ENCODE measurements at places on chromosomes 7 and 10.

- no peak for DNase-seq
Observed at GRCh38 chr7:89549768-89550167, 604.5 kb upstream of the STEAP1 start.

- no peak for DNase-seq
Observed at GRCh38 chr7:53466371-53466770, 430.9 kb downstream of the POM121L12 start.

- no peak for DNase-seq
Observed at GRCh38 chr10:107687701-107688100, 523.2 kb upstream of the SORCS1 start.

DNA sequence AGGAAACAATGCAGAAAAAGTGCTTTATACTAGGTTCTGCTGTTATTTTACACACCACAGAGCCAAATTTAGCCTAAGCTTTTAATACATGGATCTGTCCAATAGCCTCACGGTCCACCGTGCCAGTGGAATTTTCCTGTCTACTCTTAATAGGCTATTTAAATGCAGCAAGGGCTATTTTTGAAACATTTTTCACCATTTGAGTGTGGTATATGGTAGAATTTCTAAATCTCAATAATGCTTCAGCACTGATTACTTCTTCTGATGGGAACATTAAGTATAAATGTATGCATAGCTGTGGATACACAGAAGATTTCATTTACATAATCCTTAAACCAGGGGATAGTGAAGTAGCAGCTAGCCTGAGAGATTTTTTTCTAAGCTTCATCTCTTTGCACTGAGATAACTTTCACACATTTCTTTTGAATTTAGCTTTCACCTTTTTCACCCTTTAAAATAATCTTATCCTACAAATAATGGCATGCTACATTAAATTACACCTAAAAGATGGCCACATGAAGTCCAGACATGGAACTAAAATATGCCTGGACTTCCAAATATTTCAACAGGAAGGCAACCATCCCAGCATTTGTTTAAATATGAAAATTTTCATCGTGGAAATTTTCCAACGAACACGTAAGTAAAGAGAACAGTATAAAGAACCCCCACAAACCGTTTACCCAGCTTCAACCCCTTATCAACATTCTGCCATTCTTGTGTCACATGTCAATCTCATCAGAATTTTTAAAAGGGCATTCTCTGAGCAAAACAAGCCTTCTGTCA is 45.4 kb downstream of the AMPH start:
- no peak for DNase-seq

DNA sequence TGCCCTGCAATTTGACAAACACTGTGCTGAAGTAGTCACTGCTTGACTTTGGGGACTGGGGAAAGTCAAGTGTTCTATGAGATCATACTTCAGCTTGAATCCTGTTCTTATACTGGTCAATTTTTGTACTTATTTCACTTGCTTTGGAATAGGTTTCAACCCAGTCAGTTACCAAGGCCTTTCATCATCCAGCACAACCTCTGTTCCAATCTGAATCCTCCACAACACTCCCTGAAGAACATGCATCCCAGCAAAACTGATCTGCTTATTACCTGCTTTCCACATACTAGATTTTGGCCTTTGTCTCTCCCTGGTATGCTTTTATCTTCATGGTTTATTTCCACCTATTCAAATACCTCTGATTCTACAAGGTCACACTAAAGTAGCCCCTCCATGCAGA is 29.5 kb downstream of the DPY19L1 start:
- no peak for DNase-seq

GRCh38 chr7:138505361-138505873 is 45.4 kb downstream of the TRIM24 start:
- no peak for DNase-seq

DNA sequence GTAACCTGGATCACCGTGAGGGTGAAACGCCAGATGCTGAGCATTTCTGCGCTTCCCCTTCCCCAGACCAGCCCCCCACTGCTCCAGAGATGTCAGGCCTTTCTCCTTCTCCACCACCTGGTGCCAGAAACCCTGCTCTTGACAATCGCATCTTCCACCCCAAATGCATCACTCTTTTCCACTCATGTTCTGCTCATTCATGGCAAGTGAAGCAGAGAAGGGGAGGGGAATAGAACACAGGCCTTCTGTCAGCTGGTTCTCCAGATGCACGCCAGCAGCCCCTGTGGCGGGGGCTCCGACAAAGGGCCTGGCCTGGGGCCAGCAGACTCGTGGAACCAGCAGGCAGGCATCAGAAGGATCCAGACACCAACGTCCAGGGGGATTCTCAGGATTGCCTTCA is 68.5 kb upstream of the SVIL start:
- DNase-seq, result no peak

DNA sequence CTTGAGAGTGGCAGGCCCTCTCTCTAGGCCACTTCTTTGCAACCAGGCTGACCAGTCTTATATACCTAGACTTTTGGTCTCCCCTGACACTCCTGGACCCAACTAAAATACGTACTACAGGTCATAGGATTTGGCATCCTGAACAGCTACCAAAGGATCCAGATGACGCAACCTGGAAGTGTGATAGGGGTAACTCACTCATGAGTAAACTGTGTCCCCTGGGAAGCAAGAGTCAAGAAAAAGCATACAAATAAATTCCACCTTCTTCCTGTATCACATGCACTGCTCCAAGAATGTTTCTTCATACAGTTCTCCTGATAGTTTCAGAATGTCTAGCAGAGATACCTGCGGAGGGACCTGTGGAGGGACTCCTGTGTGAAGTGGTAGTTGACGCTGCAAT is 172.3 kb downstream of the MDFIC start:
- no peak for DNase-seq

DNA sequence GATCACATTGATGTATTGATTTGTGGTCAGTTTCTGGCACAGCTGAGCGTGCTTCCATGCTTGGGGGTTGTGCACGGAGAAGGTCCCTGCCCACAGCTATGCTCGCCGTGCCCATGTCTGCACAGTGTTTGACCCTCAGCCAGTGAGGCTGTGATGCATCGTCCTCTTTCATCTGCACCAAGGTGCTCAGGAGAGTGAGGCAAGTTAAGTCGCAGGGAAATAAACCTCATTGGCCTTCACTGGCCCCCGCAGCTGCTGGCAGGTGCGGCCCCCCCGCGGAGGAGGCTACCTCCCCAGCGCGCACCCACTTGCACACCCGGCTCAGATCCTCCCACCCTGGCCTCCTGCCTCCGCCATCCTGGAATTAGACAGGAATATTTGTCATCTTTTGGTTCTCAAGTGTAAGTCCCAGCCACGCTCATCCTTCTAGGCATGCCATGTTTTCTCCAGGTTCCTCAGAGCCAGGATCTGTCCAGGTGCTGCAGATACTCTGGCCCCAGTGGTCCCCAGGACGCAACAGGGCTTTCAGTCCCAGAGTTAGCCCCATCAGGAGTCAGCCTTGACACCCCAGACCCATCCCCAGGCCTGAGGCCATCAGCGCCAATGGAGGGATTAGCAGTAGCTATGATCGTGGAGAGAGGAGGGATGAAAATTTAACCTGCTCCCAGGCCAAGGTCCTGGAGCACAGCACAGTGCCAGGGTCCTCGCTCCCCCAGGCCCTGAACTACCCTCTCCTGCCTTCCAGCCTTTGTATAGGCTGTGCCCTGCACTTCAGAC is 93.7 kb downstream of the OAT start:
- no peak for DNase-seq

DNA sequence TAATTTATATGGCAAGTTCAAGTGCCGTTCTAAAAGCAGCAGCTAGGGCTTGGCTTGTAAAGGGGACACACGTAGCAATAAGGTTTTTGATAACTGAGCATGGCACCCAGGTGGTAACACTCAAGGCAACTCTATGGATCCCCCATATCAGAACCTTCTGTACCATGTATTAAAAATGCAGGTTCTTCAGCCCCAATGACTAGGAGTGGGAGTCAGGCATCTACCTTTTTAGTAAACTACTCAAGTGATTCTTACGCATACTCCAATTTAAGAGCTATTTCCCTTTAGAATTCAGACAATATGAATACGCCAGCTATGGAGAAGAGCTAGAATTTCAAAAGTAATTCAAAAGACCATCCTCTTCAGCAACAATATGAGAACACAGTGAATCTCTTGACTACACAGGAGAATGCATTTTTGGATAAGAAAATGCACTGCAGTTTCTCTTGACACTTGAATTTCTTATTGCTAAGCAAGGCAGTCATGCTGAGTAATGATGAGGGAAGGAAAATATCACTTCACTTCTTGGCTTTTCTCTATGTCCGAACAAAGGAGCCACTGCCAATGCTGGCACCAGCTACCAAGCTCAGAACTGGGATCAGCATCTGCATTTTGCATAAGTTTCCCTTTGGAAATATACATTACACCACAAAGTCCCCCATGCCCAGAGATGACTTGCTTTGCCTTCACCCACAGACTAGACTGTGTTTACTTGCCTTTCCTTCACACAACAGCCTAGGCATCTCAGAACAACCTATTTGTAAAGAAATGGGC is 53.5 kb downstream of the ABLIM1 start:
- no peak for DNase-seq

DNA sequence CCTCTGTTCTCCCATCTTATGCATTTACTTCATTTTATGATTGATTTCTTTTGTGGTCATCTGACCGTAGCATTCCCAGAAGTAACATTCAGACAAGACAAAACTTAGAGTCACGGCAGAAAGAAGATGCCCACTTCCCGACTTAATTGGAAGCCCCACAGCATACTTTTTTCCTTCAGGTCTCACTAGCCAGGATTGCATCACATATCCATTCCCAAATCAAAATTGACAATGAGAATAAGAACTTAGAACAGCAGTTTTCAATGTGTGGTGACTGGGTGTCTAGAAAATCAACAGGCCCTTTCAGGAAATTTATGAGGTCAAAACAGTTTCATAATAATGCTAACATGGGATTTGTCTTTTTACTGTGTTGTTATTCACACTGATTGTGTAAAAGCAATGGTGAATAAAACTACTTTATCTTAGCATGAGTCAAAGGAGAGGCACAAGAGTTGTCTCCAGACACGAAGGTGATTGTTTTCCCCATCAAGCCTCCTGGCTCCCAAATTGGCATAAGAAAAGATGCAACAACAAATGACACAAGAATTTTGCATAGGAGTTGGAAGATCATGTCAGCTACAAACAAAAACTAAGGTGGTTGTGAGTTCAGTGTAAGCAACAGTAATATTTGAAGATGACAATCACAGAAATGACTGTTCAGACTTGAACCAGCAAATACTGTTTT is 493.9 kb downstream of the HTR7 start:
- no peak for DNase-seq

GRCh38 chr7:99551334-99551733 is 580 bp downstream of the FAM200A start:
- DNase-seq, result no peak

DNA sequence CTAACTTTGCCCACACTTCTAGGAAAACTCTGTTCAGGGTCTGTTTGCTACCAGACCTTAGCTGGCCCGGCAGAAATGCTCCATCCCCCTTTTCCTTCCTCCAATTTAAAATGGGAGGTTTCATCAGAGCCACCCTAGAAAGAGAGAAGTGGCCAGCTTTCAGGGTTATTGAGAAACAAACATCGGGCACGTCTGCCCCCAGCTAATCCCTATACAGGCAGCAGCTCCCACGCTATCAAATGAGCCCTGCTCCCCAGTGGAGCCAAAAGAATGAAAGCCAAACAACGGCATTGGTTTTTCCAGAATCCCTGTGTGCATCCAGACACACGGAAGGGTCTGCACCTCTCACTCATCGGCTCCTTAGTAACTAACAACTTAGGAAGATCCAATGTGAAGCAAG is 132.5 kb downstream of the GRID1 start:
- no peak for DNase-seq

- DNase-seq, result no peak
Observed at GRCh38 chr10:100654782-100655325, 90.5 kb upstream of the PAX2 start.

DNA sequence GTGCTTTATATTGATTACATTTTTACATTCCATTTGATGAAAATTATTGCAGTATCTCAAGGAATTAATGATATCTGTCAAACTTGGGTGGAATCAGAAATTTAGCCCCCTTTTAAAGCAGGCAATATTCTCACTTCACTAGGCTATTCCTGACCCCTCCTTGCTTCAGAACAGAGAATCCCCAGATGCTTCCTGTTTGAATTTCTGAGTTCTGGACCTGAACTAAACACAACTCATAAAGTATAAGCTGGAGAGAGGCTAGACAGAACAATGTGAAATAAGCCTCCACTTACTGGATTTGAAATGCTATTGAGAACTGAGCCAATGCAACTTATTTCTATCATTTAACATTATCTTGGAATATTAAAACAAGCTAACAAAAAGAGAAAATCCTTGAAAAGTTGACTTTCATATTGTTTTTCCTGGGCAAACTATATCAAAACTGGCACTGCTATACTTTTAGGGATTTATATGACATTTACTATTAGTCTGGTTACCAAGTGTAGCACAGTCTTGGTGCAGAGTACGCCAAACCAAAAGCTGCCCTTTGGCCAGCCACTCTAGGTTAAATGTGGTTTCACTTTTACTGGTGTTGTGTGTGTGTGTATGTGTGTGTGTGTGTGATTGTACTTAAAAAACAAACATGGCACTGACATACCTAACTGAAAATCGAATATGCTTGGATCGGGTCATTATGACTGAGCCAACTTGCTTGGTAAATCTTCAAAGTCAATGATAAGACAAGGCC is 19.0 kb upstream of the AGMO start:
- no peak for DNase-seq

- DNase-seq, result no peak
Observed at GRCh38 chr7:95963446-95963990, 191.2 kb downstream of the DYNC1I1 start.

- DNase-seq, result no peak
Observed at GRCh38 chr10:111836064-111836463, 347.5 kb downstream of the GPAM start.

DNA sequence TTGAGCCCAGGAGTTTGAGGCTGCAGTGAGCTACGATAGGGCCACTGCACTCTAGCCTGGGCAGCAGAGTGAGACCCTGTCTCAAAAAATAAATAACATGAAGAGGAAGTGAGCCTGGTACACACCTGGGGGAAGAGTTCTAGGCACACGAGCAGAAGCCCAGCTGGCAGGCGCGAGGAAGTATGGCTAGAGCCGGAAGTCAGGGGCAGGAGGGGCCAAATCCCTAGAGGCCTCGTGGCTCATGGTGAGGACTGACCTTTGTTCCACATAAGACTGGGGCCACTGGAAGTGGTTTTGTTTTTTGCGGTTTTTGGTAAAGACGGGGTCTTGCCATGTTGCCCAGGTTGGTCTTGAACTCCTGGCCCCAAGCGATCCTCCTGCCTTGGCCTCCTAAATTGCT is 117.6 kb downstream of the HIP1 start:
- no peak for DNase-seq

DNA sequence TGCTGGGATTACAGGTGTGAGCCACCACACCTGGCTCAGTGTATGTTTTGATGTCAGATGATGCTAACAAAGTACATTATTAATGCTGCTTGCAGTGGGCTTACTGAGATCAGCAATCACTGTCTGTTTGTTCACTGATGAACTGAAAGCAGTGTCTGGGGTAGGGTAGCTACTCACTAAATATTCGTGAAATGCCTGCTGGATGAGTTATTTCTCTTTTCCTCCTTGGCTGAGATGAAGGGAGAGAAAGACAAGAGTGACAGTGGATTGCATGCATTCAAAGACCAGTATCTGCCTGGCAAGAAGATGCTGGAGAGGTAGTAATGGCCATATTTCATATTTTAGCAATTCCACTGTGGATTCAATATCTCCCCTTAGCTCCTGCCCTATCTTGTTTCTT is 32.3 kb downstream of the FAM107B start:
- DNase-seq, result no peak
